Transverse colon (tissue), 4 donors: ENCODE measurements at places on chromosomes 5 and 9. TPM values are rescaled to one million over a fixed set of nuclear protein-coding genes. Genes with fewer than 3 reads are reported as not detected.

The SLC6A3 gene
- total RNA-seq = not detected

The TAF11L9 gene
- not detected for total RNA-seq

The CDKN2A gene
- 2.2 TPM for total RNA-seq

The SCAI gene
- 13.0 TPM for total RNA-seq

The TXNDC8 gene
- not detected for total RNA-seq

The MYMK gene
- not detected for total RNA-seq

The GPR150 gene
- not detected for total RNA-seq

The SPATA31D4 gene
- not detected for total RNA-seq

The NNT gene
- 21.9 TPM for total RNA-seq

The LOX gene
- 1.2 TPM for total RNA-seq

The ZNF300 gene
- 3.0 TPM for total RNA-seq

The INSL6 gene
- not detected for total RNA-seq

The ARHGEF37 gene
- 21.7 TPM for total RNA-seq

The ARL14EPL gene
- not detected for total RNA-seq

The SAXO1 gene
- total RNA-seq = not detected

The SLC36A3 gene
- total RNA-seq = not detected

The AFF4 gene
- 103 TPM for total RNA-seq

The FBXO4 gene
- 8.8 TPM for total RNA-seq

The STKLD1 gene
- total RNA-seq = 1.5 TPM

The LCN10 gene
- 4.1 TPM for total RNA-seq

The ANKRD55 gene
- total RNA-seq = not detected

The ZNF462 gene
- total RNA-seq = 28.7 TPM

The PCDHGA4 gene
- 1.4 TPM for total RNA-seq

The TMOD1 gene
- total RNA-seq = 4.2 TPM

The SH3TC2 gene
- total RNA-seq = 1.6 TPM

The OSTF1 gene
- total RNA-seq = 5.6 TPM

The IL5 gene
- not detected for total RNA-seq

The HCN1 gene
- total RNA-seq = not detected

The TTC23L gene
- total RNA-seq = not detected

The ZNG1F gene
- 11.6 TPM for total RNA-seq

The URM1 gene
- 25.4 TPM for total RNA-seq

The SLC6A7 gene
- total RNA-seq = 19.8 TPM
